ENCODE measurements at places on chromosomes 4 and X. TPM values are rescaled to one million over a fixed set of nuclear protein-coding genes. Genes with fewer than 3 reads are reported as not detected.
A peak's percentile ranks its signal among the peaks of the same experiment; 100 is the strongest.

DNA sequence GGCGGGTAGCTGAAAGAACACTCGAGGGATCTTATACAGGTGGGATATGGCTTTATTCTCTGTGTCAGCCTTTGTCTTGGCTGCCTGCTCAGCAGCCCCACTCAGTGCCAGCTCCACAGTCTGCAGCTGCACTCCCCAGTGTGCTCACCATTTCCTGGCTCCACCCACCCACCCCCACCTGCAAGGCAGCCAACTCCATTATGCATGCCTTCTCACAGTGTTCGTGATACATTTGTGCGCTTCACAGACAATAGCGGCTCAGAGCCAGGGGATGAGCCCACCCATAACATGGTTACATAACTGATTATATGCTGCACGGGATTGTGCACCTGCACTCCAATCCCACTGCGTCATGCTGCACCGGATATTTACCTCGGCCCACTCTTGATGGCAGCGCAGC, 8.8 kb upstream of the TMEM128 start:
- no peak for DNase-seq

DNA sequence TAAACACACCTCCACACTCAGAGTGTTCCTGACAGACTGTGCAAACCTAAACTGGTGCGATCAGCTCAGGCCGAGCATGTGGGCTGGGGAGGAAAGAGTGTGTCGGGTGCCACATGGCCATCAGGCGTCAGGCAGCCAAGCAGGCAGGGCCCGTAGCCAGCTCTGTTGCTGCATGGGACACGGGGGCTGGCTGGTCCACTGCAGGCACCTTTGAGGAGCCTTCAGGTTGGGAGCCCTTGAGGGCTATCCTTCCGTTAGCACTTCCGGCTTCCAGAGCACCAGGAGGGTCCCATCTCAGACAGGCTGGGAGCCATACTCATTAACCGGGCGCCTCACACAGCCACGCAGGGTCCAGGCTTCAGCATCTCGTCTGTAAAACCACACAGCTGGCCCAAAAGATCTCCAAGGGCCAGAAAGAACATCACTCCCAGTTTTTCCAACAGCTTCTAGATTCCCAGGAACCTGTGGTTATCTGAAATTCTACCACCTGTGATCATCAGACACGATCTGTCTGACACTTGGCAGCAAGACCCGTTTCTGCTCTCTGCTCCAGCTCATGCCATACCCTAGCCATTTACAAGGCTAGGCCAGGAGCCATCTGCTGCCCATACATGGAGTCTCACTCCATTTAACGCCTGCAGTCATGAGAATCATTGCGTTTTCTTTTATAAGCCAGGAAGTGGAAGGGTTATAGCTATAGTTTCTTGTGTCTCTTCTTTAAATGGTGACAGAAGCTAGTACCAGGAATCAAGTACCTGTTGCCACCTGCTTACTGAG, 87.5 kb downstream of the NSUN7 start:
- DNase-seq: no peak

- no peak for DNase-seq
Observed at GRCh38 chrX:73963682-73964081, 340.3 kb upstream of the ZCCHC13 start.

DNA sequence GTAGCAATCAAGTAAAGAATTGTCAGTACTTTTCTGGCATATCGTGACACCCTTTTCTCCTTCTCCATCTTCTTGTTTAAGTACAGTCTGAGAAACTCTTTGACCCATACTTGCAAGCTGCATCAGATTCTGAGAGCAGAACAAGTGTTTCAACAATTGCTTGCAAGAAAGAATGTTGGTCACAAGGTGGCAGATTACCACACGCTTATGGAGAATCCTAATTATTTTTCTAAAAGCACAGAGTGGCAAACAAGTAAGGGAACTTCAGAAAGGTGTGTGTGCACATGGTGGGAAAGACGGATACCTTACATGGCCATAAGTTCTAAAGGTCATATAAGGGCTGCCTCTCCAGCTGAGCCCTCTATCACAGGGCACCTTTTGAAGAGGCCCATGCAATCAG, 136.4 kb upstream of the FGF13 start:
- DNase-seq: no peak

DNA sequence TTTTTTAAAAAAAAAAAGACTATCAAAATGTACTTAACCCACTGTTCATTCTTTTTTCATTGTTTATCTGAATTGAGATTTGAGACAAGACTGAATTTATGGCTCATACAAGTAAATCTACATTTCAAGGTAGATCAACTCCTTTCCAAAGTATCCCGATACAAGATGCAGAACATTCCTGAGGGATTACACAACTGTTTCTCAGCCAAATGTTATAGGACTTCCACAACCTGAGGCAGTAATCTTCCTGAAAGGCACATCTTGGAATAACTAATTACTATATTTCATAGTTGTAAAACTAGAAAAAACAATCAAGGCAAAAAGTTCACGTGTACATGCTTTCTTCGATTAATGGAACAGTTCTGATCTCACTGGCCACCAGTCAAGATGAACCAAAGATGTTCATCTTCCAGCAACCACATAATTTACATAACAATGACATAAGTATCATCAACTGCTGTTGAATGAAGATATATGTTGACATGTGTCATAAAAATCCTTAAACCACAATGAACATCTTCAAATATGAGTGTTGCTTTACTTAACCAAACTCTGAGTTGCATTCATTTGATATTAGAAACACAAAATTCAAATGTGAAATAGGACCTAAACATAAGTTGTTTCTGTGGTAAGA, 225.2 kb upstream of the DKK2 start:
- no peak for DNase-seq

DNA sequence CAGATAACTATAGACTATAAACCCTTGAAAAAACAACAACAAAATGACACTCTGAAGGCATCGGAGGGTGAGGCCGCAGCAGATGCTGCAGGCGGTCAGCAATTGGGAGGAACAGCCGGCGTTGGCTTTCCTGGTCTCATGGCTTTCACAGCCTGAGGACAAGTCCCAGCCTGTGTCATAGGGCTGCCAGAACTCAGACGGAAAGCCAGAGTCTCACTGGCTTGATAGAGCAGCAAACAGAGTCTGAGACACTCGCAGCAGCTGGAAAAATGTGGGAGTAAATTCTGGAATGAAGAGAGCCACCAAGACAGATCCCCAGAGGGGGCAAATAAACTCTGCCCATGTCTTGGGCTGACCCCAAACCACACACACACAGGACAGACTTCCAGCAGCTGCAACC, 86.3 kb downstream of the PPP2R2C start:
- DNase-seq: no peak

DNA sequence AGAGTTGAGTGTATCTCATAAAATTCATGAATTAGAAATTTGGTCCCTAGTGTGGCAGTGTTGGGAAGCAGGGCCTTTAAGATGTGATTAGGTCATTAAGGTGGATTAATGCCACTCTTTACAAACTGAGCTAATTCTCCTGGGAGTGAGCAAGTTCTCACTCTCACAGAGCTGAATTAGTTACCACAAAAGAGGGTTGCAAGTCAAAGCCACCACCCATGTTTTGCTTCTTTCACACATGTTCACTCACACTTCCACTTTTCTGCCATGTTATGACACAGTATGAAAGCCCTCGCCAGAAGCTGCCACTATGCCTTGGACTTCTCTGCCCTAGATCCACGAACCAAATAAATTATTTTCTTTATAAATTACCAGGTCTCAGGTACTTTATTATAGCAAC, 332.1 kb downstream of the ARAP2 start:
- no peak for DNase-seq

DNA sequence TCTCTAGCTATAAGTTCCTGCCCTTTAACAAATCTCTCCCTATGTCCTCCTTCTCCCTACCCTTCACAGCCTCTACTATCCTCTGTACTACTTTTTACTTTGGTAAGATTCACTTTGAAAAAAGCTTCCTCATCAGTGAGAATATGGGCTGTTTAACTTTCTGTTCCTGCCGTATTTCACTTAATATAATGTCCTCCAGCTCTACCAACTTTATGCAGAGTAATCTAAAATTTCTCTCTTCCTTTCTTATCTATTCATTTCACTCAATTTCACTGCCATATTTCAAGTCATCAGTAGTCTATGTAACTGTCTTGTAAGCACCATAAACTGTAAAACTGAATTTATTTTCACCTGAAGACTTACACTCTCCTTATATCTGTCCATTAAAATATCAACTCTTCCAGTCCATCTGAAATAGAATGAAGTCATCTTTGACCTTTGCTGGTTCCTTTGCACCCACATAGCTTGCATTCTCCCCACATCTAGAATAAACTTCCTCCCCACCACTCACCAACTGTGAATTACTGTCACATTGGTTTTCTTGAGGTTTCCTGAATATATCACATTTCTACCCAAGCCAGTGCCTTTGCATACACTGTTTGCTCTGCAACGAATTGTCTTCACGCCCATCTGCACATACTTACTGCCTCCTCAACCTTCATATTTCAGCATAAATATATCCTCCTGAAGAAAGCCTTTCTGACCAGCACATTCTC, 54.6 kb downstream of the ARAP2 start:
- no peak for DNase-seq

GRCh38 chr4:166128403-166128802, 255.4 kb downstream of the TLL1 start:
- DNase-seq: no peak

DNA sequence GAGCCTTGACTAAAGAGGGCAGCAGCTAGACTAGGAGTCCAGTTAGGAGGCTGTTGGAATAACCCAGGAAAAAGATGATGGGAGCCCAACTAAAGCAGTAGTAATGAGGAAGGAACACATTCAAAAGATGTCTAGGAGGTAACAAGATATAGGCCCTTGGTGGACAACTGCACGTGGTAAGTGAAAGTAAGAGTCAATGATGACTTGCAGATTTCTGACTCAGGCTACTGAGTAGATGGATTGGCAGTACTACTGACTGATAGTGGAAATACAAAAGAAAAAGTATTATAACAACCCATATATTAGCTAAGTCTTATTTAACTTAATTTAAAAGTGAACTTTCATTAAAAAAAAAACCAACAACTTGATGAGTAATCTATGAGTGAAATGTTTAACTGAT, 74.0 kb downstream of the PAK3 start:
- no peak for DNase-seq

- no peak for DNase-seq
Observed at GRCh38 chr4:107640197-107640596, 79.8 kb downstream of the PAPSS1 start.

- DNase-seq: no peak
Observed at GRCh38 chrX:30814978-30815377, 74.1 kb downstream of the TAB3 start.

GRCh38 chrX:153527208-153527607, 9.8 kb downstream of the ATP2B3 start:
- no peak for DNase-seq

DNA sequence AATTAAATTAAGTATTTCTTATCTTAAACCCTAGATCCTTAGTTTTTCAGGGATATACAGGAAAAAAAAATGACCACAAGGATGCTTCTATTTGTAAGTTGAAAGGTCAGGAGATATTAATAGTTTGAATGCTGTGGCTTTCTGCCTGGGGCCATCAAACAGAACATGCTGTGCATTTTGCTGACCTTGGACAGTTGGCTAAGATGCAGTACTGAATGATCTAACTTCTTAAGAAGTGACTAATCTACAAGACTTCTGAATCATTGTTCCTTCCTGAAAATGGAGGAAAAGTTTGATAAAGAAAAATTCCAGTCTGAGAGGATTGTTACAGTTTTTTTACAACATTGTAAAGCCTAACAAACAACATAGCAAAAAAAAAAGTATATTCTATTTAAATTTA, 237.8 kb upstream of the JADE1 start:
- DNase-seq: no peak

DNA sequence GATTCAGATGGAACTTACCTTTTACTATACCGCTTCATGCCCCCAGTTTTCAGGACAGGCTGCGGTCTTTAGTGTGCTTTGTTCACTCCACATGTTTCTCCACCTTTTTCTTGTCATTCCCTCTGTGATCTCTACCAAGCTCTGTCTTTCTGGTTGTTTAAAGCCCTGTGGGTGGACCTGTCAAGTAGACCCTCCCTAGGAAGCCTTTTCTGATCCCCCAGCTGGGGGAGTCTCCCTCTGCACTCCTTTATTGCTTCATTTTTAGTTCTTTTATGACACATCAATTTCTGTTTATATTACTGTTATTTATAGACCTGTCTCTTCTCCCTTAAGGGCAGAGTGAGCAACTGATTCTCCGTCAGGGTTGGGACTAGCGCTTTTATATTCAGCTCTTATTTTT, 150.2 kb downstream of the C4orf33 start:
- no peak for DNase-seq

GRCh38 chrX:16664626-16665025, 14.7 kb downstream of the S100G start:
- DNase-seq: no peak

GRCh38 chr4:68373513-68373912, 23.6 kb upstream of the YTHDC1 start:
- peak; percentile 43 for DNase-seq

Gene STBD1
- 0.52 TPM for total RNA-seq

Gene AVPR2
- total RNA-seq: not detected

Gene GASK1B
- 0.32 TPM for total RNA-seq

Gene CT45A10
- total RNA-seq: not detected
